ENCODE measurements at places on chromosomes 7 and 10. TPM values are rescaled to one million over a fixed set of nuclear protein-coding genes. Genes with fewer than 3 reads are reported as not detected.

- H3K4me3 ChIP-seq: no peak overlapping the region
- no peaks in the 10 kb centered on the region for H3K27me3 ChIP-seq
- no peaks in the 10 kb centered on the region for H3K36me3 ChIP-seq
- no peak for DNase-seq
- no peak overlapping the region for H3K27ac ChIP-seq
Observed at GRCh38 chr7:3304131-3304530, 3.1 kb downstream of the SDK1 start.

The TMEM176A gene
- 71.8 TPM for total RNA-seq

DNA sequence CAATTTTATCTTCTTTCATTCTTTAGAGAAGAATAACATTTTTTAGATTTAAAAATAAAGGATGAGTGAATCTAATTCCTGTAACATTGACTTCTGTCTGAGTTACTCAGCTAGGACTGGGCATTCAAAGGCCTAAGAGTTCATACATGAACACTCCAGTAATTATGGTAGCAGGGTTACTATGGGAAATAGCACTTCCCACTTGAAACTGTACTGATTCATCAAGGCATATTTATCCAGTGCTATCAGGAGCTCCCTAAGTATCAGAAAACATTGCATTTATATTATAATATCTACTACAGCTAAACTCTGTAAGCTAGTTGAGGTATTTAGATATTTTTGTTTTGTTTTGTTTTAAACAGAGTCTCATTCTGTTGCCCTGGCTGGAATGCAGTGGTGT, 41.8 kb downstream of the NDUFB2 start:
- H3K36me3 ChIP-seq: no peaks in the 10 kb centered on the region
- no peak overlapping the region for H3K4me3 ChIP-seq
- H3K27ac ChIP-seq: no peak overlapping the region
- no peak for DNase-seq
- no peaks in the 10 kb centered on the region for H3K27me3 ChIP-seq

GRCh38 chr10:14468023-14468441, 137.3 kb upstream of the FRMD4A start:
- H3K27ac ChIP-seq: no peak overlapping the region
- no peak overlapping the region for H3K4me3 ChIP-seq
- H3K36me3 ChIP-seq: no peaks in the 10 kb centered on the region
- DNase-seq: no peak
- H3K4me1 ChIP-seq: no peaks in the 10 kb centered on the region

The ACBD7 gene
- total RNA-seq: 0.17 TPM
